ENCODE measurements at places on chromosomes 12 and 14.

DNA sequence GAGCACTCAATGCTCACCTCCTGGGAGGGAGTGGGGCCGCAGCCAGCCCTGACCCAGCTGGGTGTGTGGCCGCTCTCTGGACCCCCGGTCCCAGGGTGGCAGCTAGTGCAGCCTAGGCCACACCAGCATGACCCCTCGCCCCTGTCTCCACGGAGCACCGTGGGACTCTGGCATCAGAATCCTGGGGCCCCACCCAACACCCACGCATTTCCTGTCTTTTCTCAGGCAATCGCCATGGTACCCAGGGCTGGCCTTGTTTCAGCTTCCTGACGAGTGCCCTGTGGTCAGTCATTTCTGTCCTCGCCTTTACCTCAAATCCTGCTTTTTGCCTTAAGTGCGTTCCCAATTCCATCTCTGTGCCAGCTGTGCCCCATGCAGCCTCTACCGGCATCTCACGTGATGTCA lies 15.9 kb downstream of the PACS2 start:
- DNase-seq: no peak

GRCh38 chr12:74426091-74426490 lies 111.5 kb upstream of the ATXN7L3B start:
- DNase-seq: no peak

GRCh38 chr12:108349278-108349688 lies 10.2 kb upstream of the CMKLR1 start:
- no peak for DNase-seq

DNA sequence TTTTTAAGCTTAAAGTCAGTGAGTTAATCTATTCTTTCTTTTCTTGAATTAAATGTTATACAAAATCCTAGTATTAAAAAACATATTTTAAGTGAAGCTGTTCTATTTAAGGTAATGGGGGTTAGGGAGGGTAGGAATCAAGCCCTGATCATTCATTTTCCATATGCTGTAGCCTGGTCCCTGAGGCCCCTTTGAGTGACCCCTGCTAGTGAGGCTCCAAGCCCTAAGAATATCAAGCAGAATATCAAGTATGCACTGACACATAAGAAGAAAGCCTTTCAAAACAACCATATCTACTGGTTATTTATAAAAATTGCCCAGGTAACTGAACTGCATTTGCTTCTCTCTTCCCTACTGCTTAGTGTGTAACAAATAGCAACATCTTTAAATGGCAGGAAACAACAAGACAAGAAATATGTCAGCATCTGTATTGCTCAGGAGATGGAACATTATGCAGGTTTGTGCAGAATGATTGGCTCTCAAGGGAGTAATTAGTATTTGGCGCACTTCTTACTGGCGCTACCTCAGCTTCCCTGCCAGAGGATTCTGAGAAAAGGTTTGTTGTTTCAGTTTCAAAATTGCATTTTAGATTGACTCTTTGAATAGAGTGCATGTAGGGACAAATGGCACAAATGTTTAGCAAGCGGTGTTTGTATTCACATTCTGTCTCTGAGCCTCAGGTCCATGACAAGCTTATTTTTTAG lies 223.0 kb downstream of the DUSP6 start:
- DNase-seq: no peak

GRCh38 chr14:21346532-21347135 lies 37.2 kb downstream of the SUPT16H start:
- DNase-seq: no peak

GRCh38 chr12:96371790-96372699 lies 28.2 kb downstream of the CDK17 start:
- DNase-seq: no peak

DNA sequence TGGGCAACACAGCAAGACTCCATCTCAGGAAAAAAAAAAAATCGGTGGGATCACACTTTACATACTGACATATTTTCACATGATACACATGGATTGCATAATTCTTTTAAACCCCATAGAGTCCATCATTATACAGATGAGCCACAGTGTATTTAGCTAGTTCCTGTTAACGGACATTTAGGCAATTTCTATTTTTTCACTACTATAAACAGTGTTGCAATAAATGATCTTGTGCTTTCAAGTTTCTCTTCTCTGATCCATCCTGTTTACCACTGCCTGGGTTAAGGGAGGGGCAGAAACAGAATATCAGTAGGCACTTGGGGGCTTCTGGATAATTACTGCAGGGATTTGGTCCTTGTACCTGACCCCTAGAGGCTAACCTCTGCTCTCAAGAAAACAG lies 43.4 kb upstream of the SPTLC2 start:
- no peak for DNase-seq

- no peak for DNase-seq
Measured at GRCh38 chr14:36952689-36953088, 219.7 kb downstream of the SLC25A21 start.

DNA sequence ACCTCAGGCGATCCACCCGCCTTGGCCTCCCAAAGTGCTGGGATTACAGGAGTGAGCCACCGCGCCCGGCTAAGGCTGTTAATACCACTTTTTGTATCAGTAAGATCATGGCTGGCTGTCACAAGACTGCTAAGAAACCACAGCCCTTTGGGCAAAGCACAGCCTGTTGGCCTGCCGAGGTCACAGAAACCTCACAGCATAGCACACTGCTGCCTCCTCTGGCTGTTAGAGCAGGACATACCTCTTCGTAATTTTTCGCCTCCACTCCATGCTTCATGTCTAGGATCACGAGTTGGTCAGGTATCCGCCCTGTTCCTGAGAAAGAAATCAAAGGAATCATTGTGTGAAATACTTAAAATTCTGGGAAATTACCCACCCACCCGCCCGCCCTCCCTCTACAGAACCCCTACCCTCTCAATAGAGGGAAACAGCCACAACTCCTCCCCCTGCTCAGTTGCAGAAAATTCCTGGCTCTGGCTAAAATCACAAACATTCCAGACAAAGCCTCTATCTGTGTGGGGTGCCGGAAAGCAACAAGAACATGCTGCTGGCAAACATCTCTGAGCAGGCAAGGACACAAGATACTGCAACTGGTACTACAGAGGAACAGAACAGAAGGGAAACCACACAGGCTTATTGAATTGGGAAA lies 20.7 kb upstream of the NEK9 start:
- DNase-seq: peak; percentile 72

- DNase-seq: no peak
Measured at GRCh38 chr12:7101047-7101693, 7.8 kb downstream of the C1RL start.

GRCh38 chr12:126588586-126589249 lies 1523.5 kb downstream of the AACS start:
- DNase-seq: no peak

GRCh38 chr14:77786148-77786547 lies 13.8 kb upstream of the ADCK1 start:
- no peak for DNase-seq

DNA sequence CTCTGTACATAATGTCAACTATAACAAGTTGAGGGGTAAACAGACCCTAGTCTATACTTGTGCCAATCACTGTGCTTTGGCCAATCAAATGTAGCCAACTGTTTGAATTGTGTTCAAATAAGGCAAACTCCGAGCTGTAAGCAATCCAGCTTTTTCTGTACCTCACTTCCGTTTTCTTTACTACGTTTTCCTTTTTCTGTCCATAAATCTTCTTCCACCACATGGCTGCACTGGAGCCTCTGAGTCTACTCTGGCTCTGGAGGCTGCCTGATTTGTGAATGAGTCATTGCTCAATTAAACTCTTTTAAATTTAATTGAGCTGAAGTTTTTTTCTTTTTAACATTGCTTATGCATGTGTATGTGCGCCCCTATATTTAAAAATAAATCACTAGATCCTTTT lies 29.7 kb downstream of the CLEC1A start:
- no peak for DNase-seq

- DNase-seq: no peak
Measured at GRCh38 chr12:32146074-32146873, 39.6 kb downstream of the BICD1 start.

GRCh38 chr12:30756074-30756473 lies 1.3 kb upstream of the CAPRIN2 start:
- DNase-seq: no peak

- DNase-seq: no peak
Measured at GRCh38 chr14:31881531-31882310, 195.4 kb upstream of the ARHGAP5 start.

DNA sequence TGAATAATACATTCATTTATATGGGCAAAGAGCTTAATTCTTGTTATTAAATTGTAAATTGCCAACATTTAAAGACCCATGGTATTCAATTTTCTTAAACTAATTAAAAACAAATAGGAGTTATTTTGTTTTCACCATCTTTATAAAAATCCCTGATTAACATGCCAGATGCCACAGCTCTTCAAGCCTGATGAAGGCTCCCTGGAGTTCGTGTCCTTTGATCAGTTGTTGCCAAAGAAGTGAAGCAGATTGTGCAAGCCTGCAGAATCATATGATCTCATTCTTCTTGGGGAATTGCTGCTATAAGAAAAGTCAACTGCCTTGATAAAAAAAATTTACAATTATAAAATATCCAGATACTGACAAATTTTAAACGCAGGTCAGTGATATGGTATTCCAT lies 288.3 kb upstream of the PPFIA2 start:
- DNase-seq: no peak

GRCh38 chr14:78232231-78233000 lies 62.2 kb downstream of the NRXN3 start:
- DNase-seq: no peak

DNA sequence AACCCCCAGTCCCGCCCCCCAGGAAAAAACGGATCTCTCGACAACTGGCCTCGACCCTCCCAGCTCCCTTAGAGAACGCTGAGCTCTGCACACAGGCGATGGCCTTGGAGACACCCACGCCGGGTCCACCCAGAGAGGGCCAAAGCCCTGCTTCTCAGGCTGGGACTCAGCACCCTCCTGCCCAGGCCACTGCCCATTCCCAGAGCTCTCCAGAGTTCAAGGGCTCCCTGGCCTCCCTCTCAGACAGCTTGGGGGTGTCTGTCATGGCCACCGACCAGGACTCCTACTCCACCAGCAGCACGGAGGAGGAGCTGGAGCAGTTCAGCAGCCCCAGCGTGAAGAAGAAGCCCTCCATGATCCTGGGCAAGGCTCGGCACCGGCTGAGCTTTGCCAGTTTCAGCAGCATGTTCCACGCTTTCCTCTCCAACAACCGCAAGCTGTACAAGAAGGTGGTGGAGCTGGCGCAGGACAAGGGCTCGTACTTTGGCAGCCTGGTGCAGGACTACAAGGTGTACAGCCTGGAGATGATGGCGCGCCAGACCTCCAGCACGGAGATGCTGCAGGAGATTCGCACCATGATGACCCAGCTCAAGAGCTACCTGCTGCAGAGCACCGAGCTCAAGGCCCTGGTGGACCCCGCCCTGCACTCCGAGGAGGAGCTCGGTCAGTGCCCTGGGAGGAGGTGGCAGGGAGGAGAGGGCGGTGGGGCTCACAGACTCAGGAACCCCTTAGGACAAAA lies 95.8 kb downstream of the LGMN start:
- no peak for DNase-seq

Data from iPS-NIHi11 (cell line).